ENCODE measurements at places on chromosomes 7 and 10.

DNA sequence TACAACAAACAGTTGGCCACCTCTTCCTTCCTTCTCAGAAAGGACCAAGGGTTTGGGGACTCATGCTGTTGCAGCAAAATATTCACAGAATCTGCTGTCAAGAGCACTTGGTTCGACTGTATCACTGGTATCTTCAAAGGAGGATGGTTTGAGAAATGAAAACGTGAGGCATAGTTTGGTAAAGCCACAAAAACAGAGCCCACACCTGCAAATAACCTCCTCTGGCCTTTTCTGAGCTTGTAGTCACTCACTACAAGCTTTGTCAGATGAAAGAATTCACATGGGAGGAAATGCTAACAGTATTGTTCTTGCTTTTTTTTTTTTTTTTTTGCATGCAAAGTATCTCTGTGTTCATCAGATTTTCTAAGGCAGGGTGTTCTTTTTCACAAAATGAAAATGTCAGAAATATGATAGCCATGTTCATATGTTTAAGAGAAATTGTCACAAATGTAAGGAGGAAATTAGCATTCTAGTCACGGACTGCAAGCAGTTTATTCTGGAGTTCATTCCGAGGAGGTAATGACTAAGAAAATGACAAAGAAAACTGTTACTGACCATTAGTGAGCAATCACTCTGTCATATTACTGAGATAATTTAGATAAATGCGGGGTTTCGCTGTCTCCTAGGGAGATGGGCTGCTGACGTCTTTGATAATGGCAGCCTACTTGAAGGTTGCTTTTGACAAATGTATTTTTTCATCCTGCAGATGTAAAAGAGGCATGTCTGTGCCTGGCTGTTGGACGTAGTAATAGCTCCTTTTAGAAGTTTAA is 117.8 kb upstream of the MYO3A start:
- DNase-seq = no peak

DNA sequence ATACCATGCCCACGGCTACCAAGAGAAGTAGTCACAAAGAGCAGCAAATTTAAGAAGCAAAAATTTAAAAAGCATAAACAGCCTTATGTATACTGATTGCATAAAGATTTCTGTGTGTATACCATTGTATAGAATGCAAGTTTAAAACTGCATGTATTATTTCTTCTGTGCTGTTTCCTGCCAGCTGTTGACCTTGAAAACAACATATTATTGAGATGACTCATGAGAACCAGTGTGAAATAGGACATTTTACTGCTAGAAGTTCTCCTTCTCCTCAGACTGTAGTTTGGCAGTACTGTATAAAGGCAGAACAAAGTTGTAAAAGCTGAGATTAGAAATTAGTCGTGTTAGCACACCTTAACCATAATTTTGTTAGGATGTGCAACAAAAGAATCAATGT is 42.3 kb upstream of the SGCE start:
- DNase-seq = no peak

DNA sequence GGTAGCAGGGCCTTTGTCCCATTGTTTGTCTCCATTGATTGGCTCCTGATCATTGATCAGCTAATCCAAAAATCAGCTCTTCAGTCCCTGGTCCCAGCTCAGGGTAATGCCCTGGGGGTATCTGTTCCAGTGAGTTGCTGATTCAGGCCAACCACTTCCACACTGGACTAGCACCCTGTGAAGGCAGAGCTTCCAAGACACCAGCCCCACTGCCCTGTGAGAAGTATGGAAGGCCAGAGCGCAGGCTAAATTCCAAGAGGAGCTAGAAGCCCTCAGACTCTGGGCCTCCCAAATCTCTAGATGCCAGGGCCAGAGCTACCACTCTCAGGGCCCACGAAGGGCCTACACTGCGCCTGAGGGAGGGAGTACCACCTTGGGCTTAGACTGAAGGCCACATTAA is 10.4 kb downstream of the TMEM72 start:
- no peak for DNase-seq

GRCh38 chr7:2558629-2559282 is at the start of gene IQCE:
IQCE (plus strand) TSS chr7:2558979; CDS start chr7:2559182, 203 bp downstream.
- DNase-seq = peak; percentile 71

DNA sequence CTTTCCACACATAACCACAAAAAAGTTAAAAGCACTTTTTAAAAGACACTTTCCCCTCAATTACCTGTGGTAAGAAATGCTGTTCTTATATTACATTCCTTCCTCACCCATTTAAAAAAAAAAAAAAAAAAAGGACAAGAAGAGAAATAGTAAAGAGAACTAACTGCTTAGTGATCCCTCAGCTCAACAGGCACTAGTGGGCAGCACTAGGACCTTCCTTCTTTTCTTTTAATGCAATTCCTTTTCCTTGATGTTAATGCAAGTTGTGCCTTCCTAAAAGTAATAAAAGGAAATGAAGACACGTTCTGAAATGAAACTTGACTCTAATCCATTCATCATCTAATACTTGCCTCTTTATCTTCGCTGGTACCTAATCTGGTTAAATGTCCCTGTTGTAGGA is 189.7 kb downstream of the TCF7L2 start:
- no peak for DNase-seq

- no peak for DNase-seq
Measured at GRCh38 chr10:47365431-47366180, 17.4 kb downstream of the RBP3 start.

DNA sequence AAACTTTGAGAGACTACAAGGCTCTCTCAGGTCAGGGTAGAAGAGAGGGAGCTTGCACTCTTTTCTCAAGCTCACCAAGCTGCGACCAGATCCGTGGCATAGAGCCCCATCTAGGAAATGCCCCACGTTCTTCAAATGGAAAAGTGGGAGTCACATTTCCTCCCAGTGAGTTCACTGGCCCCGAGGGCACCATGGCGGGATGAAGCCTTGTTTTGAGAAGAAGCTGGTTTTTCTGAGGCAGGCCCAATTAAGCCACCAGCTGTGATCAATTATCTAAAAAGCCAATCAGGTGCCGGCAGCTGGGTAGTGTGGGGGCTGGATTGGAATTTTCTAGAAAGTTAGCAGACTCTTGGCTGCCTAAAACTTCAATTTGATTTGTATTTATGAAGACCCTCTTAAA is 101.4 kb downstream of the ZNF365 start:
- no peak for DNase-seq

GRCh38 chr10:25867321-25867720 is 66.7 kb upstream of the MYO3A start:
- DNase-seq = no peak

DNA sequence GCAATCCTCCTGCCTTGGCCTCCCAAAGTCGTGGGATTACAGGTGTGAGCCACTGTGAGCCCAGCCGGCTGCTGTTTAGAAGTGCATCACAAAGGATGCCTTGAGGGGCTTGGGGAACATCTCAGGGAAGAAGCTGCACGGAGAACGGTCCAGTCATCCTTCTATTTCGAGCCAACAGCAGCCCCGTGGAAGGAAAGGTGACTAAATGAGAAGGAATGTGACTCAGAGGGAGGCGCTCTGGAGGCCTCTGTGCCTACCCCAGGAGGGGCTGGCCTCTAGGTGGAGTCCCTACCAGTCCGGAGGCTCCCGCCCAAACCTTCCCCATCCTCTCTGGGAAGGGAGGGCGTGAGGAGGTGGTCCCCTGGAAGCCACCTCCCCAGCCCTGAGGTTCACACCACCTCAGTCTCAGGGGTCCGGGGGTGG is 76.2 kb downstream of the CTBP2 start:
- no peak for DNase-seq

GRCh38 chr10:23035569-23035968 is 59.8 kb upstream of the MSRB2 start:
- no peak for DNase-seq

DNA sequence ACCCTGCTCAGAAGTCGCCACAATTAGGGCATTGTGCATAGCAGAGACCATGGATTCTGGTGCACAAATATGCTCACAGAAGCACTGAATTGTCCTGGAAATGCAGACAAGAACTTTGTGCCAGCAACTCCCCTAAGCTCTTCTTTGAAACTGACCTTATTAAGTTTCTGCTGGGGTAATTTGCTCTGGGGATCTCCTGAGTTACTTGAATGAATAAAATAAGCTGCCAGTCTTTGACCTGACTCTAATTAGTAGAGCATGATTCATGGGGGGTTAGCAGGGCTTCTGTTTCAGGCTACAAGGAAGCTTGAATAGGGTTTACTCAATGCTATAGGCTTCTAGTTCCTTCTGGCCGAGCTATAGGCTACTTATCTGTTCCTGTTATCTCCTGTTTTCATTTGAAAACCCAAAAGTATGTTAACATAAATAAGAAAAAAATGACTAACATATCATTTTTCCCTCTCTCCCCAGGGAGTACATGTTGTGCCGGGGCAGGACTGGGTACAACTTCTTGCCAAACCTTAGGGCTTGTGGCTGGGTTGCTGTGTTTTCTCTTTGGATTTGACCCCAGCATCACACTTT is 169.0 kb upstream of the TMEM229A start:
- DNase-seq = no peak

DNA sequence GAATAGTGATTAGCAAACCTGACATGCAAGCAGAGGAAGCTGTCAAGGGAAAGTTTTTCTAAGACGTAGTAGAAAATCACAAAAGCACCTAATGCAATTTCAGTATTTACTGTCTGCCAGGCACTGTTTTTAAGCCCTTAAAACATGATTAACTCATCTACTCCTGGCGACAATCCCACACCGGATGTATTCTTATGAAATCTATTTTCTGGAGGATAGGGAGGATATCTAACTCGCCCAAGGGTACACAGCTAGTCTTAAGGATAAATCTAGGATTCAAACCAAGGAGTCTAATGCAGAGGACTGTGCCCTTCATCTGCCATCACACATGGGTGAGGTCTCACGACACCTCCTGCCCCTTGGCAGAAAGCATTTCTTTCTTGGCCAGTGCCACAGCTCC is 47.8 kb upstream of the FIGNL1 start:
- no peak for DNase-seq
